Activated B cell treated with CpG ODN at 0.5 μM for 24 hours (primary cell): ENCODE measurements at places on chromosomes 3 and 15. TPM values are rescaled to one million over a fixed set of nuclear protein-coding genes. Genes with fewer than 3 reads are reported as not detected.

The FEZF2 gene
- total RNA-seq: not detected in 2 replicates

The FBLN2 gene
- 1.3 and 1.6 TPM in 2 replicates for total RNA-seq

The COPB2 gene
- total RNA-seq: 87.0 and 91.4 TPM in 2 replicates

The MYEF2 gene
- total RNA-seq: 19.7 and 23.1 TPM in 2 replicates

The TUSC7 gene
- total RNA-seq: not detected in 2 replicates

The NPAP1 gene
- total RNA-seq: not detected in 2 replicates

The LRTM1 gene
- not detected in 2 replicates for total RNA-seq

The NR2E3 gene
- not detected in 2 replicates for total RNA-seq

The ESYT3 gene
- not detected in 2 replicates for total RNA-seq

The PHC3 gene
- 105 TPM in 2 replicates for total RNA-seq

The COL6A5 gene
- total RNA-seq: not detected in 2 replicates

The EXD1 gene
- total RNA-seq: not detected in 2 replicates

The AP2M1 gene
- total RNA-seq: 169 and 177 TPM in 2 replicates

The PLSCR4 gene
- total RNA-seq: not detected in 2 replicates

The TUBGCP5 gene
- total RNA-seq: 21.7 and 26.2 TPM in 2 replicates

The RAD51 gene
- 2.6 and 4.1 TPM in 2 replicates for total RNA-seq

The RASL12 gene
- total RNA-seq: not detected in 2 replicates

The TMEM43 gene
- total RNA-seq: 30.7 and 32.3 TPM in 2 replicates

The ROPN1 gene
- total RNA-seq: not detected in 2 replicates

The RBP2 gene
- total RNA-seq: not detected in 2 replicates

The CATSPER2 gene
- 12.9 and 13.8 TPM in 2 replicates for total RNA-seq

The KCNMB3 gene
- 6.0 and 6.9 TPM in 2 replicates for total RNA-seq

The BFSP2 gene
- total RNA-seq: 0.34 and 1.3 TPM in 2 replicates

The MESD gene
- total RNA-seq: 21.4 and 23.8 TPM in 2 replicates

The KBTBD13 gene
- total RNA-seq: not detected in 2 replicates

The BMF gene
- 353 and 376 TPM in 2 replicates for total RNA-seq

The CCDC80 gene
- total RNA-seq: not detected in 2 replicates

The ZNF774 gene
- total RNA-seq: 1.3 and 2.9 TPM in 2 replicates

The NTRK3 gene
- total RNA-seq: not detected in 2 replicates

The STARD9 gene
- total RNA-seq: 5.5 and 7.1 TPM in 2 replicates

The GLDN gene
- total RNA-seq: not detected in 2 replicates

The PAQR9 gene
- total RNA-seq: not detected in 2 replicates

The PIERCE2 gene
- 0.55 and 1.1 TPM in 2 replicates for total RNA-seq

The PLIN1 gene
- total RNA-seq: 0.27 and 0.71 TPM in 2 replicates

The GPR27 gene
- not detected in 2 replicates for total RNA-seq

The SYNM gene
- total RNA-seq: 0.02 and 0.05 TPM in 2 replicates

The WNT5A gene
- total RNA-seq: not detected in 2 replicates

The SCN11A gene
- total RNA-seq: 0.16 and 0.20 TPM in 2 replicates

The ZNF80 gene
- 0.53 and 0.66 TPM in 2 replicates for total RNA-seq

The GOLGA8J gene
- total RNA-seq: 0.22 TPM in 1 of 2 replicates, not detected in the other

The PATL2 gene
- 19.8 and 27.2 TPM in 2 replicates for total RNA-seq

The KLHL6 gene
- 34.6 and 41.7 TPM in 2 replicates for total RNA-seq

The C3orf22 gene
- not detected in 2 replicates for total RNA-seq

The SEMA3B gene
- 0.15 TPM in 1 of 2 replicates, not detected in the other for total RNA-seq

The MANF gene
- total RNA-seq: 64.2 and 66.1 TPM in 2 replicates

The OXTR gene
- 2.0 and 2.5 TPM in 2 replicates for total RNA-seq

The KCNAB1 gene
- not detected in 2 replicates for total RNA-seq
